ENCODE measurements at places on chromosomes 11 and 22. TPM values are rescaled to one million over a fixed set of nuclear protein-coding genes. Genes with fewer than 3 reads are reported as not detected.

The ACTN3 gene
- not detected for total RNA-seq

The ENTHD1 gene
- not detected for total RNA-seq

The FAM89B gene
- 60.0 TPM for total RNA-seq

The RNASEH2C gene
- 28.5 TPM for total RNA-seq

DNA sequence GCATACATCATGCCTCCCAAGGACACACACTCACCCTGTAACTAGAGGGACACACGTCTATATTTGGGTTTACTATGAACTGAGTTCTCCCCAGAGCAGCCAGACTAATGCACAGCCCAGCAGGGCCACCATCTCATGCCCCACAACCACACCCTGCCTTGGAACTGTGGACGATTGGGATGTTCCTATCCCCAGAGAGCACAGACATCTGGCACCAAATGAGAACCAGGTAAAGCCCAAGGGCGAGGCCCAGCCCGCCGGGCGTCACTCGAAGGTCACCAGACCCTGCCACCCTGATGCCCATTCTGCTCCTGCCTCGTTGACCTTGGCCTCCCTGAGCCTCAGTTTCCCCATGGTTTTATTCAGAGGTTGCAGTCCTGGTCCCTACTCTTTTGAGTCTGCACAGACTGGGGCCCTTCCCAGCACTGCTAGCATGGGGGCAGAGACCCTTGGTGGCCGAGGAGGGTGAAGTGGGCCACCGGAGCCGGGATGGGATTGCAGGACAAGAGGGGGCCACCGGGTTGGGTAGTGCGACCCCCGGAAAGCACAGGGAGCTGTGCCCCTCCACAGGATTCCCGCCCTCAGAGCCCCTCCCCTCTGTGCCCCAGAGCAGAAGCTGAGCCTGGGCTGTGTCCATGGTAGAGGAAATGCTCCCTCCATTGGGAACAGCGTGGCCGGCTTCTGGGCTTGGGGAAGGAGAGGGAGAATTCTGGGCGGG lies 56.8 kb downstream of the IGLL5 start:
- no peak for DNase-seq

DNA sequence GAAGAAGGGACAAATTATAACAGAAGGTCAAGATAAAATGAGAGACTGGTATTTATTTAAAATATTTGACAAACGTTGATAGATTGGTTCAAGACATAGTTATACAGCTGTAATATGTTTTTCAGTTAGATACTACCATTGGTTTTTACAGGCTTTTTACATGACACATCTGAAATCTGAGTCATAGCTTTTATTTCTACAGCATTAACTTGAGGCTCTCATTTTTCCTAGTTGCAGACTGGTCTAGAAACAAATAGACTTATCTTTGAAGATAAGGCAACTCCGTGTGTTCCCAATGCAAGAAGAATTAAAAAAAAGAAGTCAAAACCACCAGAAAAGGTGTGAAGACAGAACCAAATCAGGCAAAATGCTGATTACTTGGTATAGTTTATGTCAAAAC lies 31.3 kb downstream of the CEP57 start:
- no peak for DNase-seq

All from HCT116 (cell line).